ENCODE measurements at places on chromosomes 7 and 10.

GRCh38 chr10:98416606-98417388 is 1.8 kb upstream of the PYROXD2 start:
- DNase-seq, result no peak

- DNase-seq, result no peak
Observed at GRCh38 chr10:113539789-113540188, 13.1 kb upstream of the HABP2 start.

DNA sequence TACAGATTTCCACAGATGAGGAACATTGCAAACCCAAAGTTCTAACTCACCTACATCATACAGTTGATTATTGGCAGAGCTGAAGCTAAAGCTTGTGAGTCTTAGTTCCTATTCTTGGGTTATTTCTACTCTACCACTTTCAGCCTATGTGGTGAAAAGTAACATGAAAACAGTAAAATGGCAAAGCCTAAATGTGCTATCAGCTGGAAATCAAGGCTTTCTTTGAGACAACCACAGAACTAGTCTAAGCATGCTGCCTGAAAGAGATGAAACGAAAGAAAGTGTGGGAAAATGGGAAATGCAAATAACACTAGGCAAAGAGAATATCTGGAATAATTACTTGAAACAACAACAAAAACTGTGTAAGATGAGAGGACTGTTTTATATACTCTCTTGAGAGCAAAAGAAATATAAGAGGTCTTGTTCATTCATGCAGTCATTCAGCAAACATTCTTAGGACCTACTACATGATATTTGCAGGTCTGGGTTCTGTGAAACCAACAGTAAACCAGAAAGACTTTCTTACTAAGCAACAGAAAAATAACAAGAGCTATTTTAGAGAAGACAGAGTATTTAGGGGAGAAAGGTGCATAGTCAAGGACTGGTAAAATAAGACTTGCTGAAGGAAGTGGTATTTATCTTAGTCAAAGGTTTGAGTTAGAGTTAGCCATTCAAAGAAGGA is 437.1 kb downstream of the HTR7 start:
- DNase-seq, result no peak

DNA sequence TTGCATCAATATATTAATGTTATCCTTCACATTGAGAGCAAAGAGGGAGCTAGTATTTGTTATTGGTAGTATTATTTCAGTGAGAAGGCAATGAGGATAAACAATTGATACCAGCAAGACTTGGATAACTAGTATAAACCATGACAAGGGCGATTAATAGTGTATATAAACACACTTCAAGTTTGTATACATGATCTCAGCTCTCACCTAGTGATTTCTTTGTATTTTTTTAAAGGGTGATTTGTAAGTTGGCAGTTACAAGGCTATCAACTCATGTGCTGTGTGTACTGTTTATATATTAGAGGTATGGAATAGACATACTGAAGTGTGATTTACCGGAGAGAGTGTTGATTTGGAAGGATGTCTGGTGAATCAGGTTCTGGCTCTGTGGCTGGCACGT is 88.0 kb downstream of the SNX10 start:
- no peak for DNase-seq

GRCh38 chr7:101436857-101437576 is 74.3 kb downstream of the COL26A1 start:
- DNase-seq, result no peak

DNA sequence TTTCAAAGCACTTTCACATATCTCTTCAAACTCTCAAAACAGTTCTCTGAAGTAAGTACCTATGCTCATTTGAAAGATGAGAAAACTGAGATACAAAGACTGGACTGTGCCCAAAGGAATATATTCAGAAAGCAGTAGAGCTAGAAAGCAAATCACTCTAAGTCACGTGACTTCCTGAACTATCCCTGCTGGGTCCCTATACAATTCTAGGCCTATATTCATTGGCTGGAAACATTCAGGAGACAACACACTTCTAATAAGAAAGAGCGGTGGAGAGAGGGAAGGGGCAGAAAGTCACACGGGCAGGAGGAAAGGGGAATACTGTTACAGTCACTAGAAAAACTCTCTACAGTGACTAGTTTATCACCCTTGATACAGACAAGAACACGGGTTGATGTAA is 140.0 kb downstream of the CHCHD3 start:
- no peak for DNase-seq
